ENCODE measurements at places on chromosomes 16 and 17. TPM values are rescaled to one million over a fixed set of nuclear protein-coding genes. Genes with fewer than 3 reads are reported as not detected.

The CRYBA1 gene
- polyA plus RNA-seq = not detected

The KRTAP17-1 gene
- not detected for polyA plus RNA-seq

The ASPA gene
- polyA plus RNA-seq = 8.1 TPM

The GPR179 gene
- 0.18 TPM for polyA plus RNA-seq

The CTNS gene
- polyA plus RNA-seq = 19.7 TPM

DNA sequence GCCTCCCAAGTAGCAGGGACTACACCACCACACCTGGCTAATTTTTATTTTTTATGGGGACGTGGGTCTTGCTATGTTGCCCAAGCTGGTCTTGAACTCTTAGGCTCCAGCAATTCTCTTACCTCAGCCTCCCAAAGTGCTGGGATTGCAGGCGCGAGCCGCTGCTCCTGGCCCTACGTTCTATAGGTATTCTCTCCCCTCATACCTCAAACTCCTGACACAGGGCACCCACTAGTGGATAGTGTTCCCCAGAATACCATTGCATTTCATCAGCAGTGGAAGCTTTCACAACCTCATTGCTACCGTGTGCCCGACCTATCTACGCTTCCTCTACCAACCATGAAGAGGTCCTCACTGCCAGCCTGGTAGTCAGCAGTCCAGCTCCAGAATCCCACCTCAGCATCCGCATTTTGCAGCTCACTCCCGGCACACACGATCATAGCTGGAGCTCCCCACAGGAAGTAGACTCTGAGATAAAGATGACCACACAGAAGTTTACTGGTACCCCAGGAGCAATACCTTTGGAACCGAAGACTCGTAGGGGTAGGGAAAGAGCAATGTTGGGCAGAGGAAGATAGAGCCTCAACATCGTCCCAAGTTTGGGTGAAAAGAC is 9.3 kb downstream of the CTRB2 start:
- H3K4me1 ChIP-seq = no peaks in the 10 kb centered on the region
- DNase-seq = no peak
- no peak overlapping the region for H3K27ac ChIP-seq
- H3K36me3 ChIP-seq = no peaks in the 10 kb centered on the region
- no peak overlapping the region for H3K4me3 ChIP-seq

DNA sequence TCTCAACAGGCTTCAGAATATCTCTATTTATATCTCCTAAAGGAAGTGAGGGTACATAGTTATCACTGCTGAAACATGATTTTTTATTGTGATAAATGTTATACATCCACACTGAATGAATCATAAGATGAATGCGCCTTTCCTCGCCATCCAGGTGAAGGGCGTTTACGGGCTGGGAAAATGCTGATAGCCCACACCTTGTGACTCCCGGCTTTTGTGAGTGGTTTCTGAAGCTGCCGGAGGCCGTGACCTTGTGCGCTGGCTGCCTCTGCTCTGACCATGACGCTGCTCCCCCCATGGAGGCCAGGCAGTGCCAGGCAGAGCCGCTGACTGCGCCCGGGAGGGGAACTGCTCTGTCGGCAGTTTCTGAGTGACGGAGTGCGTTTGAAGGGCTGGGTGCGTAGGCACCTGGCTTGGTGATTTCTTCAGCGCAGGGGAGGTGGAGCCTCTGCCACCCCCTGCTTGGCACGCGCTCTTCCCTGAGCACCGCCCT is 97.2 kb downstream of the RAP1GAP2 start:
- peak; percentile 87 for DNase-seq
- H3K36me3 ChIP-seq = peaks cover 14% of the 10 kb centered on the region
- no peak overlapping the region for H3K4me3 ChIP-seq
- peak overlapping the region; percentile 83 for H3K27ac ChIP-seq
- H3K27me3 ChIP-seq = no peaks in the 10 kb centered on the region
- peaks cover 16% of the 10 kb centered on the region for H3K4me1 ChIP-seq

DNA sequence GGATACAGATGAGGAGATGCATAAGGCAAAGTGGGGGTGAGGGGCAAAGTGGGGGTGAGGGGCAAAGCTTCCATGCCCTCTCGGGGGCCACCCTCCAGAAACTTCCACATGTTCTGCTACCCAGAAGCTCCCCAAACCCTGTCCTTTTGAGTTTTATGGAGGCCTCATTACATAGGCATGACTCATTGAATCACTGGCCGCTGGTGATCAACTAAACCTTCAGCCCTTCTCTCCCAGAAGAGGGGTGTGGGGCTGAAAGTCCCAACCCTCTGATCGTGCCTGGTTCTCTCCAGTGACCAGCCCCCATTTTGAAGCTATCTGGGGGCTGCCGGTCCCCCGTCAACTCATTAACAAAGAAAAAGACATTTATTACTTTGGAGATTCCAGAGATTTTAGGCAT is 27.5 kb downstream of the ITGAE start:
- no peaks in the 10 kb centered on the region for H3K36me3 ChIP-seq
- H3K27me3 ChIP-seq = no peaks in the 10 kb centered on the region
- no peaks in the 10 kb centered on the region for H3K4me1 ChIP-seq
- no peak overlapping the region for H3K4me3 ChIP-seq
- H3K27ac ChIP-seq = no peak overlapping the region

DNA sequence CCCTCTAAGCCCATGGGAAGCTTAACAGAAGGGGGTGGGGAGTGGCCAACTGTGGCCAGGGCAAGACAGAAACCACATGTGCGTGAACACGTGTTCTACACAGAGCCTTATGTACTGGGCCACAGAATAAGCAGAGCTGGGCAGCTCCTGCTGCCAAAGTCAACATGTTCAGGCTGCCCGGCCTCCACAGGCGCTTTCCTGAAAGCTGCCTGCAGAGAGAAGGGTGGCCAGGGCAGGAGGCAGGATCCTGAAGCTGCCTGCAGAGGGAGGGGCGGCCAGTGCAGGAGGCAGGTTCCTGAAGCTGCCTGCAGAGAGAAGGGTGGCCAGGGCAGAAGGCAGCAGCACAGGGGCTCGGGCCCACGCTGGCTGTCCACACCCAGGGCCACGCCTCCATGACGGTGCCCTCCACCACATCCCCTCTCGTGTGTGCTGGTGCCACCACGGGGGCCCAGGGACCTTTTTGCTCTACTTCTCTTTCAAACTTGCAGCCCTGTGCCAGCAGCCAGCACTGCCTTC is 79.5 kb downstream of the ANKRD11 start:
- no peaks in the 10 kb centered on the region for H3K36me3 ChIP-seq
- peak overlapping the region; percentile 23 for H3K27ac ChIP-seq
- no peak overlapping the region for H3K4me3 ChIP-seq
- no peaks in the 10 kb centered on the region for H3K27me3 ChIP-seq
- peaks cover 2% of the 10 kb centered on the region for H3K4me1 ChIP-seq

DNA sequence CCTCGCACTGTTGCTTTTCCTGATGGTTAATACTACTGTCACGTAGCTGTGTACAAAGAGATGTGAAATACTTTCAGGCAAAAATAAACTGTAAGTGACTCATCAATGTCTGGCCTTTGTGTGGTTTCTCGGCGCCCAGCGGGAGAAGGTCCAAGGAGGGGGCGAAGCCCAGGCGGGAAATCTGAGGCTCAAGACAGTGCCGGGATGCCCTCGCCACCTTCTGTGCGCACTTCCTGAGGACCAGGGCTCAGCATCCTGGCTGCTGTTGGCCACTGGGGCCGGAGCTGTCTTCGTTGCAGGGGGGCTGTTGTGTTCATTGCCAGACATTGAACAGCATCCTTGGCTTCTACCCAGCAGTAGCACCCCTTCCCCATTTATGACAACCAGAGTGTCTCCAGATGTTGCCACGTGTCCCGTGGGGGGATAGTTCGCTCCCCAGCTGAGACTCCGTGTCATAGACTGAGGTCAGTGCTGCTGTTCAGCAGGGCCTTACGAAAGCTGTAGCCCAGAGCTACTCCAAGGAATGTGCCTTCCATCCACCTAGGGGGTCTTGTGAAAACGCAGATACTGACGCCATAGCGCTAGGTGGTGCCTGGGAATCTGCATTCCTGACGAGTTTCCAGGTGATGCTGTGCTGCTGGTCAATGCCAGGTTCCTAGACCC is 67.3 kb upstream of the PLCG2 start:
- H3K27ac ChIP-seq = no peak overlapping the region
- H3K4me1 ChIP-seq = peaks cover 12% of the 10 kb centered on the region
- H3K4me3 ChIP-seq = no peak overlapping the region
- H3K36me3 ChIP-seq = peaks cover 12% of the 10 kb centered on the region

DNA sequence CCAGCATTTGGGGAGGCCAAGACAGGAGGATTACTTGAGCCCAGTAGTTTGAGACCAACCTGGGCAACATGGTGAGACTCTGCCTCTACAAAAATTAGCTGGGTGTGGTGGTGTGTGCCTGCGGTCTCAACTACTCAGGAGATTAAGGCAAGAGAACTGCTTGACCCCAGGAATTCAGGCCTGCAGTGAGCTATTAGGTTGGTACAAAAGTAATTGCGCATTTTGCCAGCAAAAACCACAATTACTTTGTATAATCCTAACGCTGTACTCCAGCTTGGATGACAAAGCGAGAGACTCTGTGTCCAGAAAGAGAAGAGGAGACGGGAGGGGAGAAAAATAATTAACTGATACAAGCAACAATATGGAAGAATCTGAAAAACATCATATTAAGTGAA is 32.7 kb downstream of the YWHAE start:
- H3K27ac ChIP-seq = no peak overlapping the region
- no peak for DNase-seq
- no peaks in the 10 kb centered on the region for H3K27me3 ChIP-seq
- no peak overlapping the region for H3K4me3 ChIP-seq
- peaks cover 2% of the 10 kb centered on the region for H3K36me3 ChIP-seq

GRCh38 chr16:62883509-62883908 is 847.3 kb upstream of the CDH8 start:
- H3K36me3 ChIP-seq = no peaks in the 10 kb centered on the region
- no peaks in the 10 kb centered on the region for H3K27me3 ChIP-seq
- no peak overlapping the region for H3K4me3 ChIP-seq

GRCh38 chr17:58121925-58122324 is 26.3 kb upstream of the OR4D1 start:
- no peak overlapping the region for H3K4me3 ChIP-seq
- no peak overlapping the region for H3K27ac ChIP-seq
- no peaks in the 10 kb centered on the region for H3K36me3 ChIP-seq
- no peaks in the 10 kb centered on the region for H3K4me1 ChIP-seq
- peak; percentile 33 for DNase-seq

GRCh38 chr17:58391302-58391984 is 25.9 kb downstream of the RNF43 start:
- no peaks in the 10 kb centered on the region for H3K27me3 ChIP-seq
- peak overlapping the region; percentile 11 for H3K27ac ChIP-seq
- H3K4me1 ChIP-seq = peaks cover 15% of the 10 kb centered on the region
- peak; percentile 95 for DNase-seq
- H3K4me3 ChIP-seq = no peak overlapping the region

GRCh38 chr16:57634171-57634570 is 5.7 kb downstream of the ADGRG1 start:
- no peaks in the 10 kb centered on the region for H3K27me3 ChIP-seq
- peaks cover 64% of the 10 kb centered on the region for H3K36me3 ChIP-seq
- peaks cover 8% of the 10 kb centered on the region for H3K4me1 ChIP-seq
- H3K4me3 ChIP-seq = no peak overlapping the region
- peak overlapping the region; percentile 81 for H3K27ac ChIP-seq
- DNase-seq = peak; percentile 32

- H3K4me3 ChIP-seq = no peak overlapping the region
- H3K4me1 ChIP-seq = no peaks in the 10 kb centered on the region
- no peak overlapping the region for H3K27ac ChIP-seq
- H3K36me3 ChIP-seq = peaks cover 31% of the 10 kb centered on the region
These were observed 8.0 kb upstream of the SULT1A1 start for GRCh38 chr16:28617874-28618273.
